ENCODE measurements at places on chromosomes 4 and X. TPM values are rescaled to one million over a fixed set of nuclear protein-coding genes. Genes with fewer than 3 reads are reported as not detected.

DNA sequence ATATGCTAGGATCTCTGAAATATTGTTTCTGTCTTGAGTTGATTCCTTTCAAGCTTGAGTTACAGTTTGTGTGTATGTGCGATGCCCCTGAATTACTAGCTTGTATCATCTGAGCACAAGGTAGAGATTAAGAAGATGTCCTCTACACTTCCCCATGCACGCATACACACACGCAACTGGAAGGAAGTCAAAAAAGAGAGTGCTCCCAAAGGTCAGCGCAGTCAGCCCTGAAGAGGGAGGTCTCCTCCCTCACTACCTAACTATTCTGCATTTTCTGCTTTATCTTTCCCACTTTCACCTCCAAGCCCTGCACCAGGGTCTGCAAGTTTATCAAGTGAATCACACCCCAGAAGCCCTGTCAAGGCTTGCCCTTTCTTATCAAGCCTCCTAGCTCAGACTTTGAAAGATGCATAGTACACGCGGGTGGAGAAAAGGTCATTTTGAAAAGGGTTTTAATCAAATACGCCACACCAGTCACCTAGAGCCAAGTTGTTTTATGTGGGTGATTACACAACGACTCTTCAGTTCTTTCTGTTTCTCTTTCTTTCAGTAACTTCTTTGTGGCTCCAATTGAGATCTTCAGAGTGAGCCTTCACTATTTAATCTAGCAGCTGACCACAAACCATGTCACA is 127.7 kb downstream of the ASB9 start:
- DNase-seq, result no peak

The VCX3B gene
- polyA plus RNA-seq, result 0.24 TPM

The ZFP42 gene
- polyA plus RNA-seq, result 1.5 TPM

DNA sequence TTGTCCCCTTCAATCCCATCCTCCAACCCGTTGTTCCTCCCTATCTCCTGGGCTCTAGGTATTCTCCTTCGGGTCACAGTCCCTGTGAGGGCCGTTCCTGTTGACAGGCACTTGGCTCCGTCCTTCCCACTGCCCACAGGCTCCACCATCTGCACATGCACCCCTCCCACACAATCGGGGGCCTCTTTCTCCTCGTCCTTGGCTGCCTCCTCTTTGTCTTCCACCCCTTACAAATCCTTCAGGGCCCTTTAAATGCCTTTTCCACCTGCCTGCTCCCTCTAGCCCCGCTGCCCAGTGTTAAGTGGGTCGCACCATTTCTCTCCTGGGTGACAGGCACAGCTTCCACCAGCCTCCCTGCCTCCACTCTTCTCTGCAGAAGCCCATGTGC is 2.7 kb upstream of the AVPR2 start:
- DNase-seq, result no peak

- DNase-seq, result no peak
Measured at GRCh38 chr4:81032771-81033684, 2.5 kb downstream of the BMP3 start.

DNA sequence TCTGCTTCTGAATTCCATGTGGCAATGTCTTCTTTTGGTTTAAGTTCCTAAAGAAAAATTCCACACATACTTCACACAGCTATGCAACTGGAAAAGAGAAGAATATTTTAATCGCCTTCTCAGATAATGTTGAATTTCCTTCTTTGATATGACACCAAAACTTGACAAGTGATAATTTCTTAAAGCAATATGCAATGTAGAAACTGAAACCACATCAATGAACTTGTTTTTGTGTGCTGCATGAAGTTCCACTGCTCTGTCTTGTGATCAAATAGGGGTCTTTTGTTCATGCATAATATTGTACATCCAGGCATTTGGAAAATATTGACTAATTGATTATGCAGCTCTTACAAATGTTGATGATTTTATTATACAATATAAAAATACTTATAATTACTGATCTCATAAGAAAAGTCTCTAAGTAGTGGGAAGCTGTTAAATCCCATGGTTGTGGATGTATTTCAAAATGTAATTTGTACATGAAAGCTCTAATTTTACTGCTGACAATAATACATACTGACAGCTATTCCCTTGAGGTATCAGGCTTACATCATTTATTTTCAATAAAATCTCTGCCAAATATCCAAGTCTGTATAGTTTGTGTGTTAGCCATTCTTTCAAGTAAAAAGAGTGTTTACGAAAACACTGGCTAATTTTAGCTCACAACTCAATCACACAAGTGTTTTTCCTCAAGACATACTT is 56.5 kb downstream of the AGA start:
- DNase-seq, result no peak

DNA sequence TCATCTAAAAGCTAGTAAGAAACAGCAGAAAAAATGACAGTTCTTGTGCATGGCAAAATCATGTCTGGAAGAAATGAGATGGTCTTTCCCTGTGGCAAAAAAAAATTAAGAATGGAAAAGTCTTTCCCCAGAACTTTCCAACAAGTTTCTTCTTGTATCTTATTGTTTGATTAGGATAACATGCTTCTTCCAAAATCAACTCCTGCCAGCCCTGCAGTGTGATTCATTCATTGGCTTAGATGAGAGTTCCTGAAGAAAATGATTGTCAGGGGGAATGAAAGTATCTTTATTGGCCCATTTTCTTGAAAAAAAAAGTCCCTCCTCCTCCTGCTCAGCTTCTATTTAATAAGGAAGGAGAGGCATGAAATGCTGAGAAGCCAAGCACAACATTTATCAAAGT is 407.7 kb downstream of the ARAP2 start:
- DNase-seq, result no peak

DNA sequence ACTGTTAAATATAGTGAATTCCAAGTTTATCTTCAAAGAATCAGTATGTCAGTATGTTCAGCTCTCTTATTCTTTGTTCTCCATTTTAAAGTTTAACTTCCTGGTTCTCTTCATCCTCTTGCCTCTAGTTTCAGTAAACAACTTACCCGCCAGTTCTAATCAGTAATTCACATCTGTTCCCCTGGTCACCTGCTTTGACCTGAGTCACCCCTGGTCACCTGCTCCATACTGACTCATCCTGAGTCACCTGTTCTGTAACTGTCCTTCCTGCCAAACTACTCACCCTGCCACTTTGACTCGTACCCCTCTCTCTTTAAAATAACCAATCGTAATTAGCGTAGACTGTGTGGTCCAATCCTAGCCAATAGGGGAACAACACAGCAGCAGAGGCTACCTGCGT is 992.7 kb upstream of the HS3ST1 start:
- DNase-seq, result no peak

The CXCL10 gene
- polyA plus RNA-seq, result 5.1 TPM

The TMSB15A gene
- 62.7 TPM for polyA plus RNA-seq

- no peak for DNase-seq
Measured at GRCh38 chr4:153408932-153409331, 57.2 kb upstream of the TMEM131L start.

DNA sequence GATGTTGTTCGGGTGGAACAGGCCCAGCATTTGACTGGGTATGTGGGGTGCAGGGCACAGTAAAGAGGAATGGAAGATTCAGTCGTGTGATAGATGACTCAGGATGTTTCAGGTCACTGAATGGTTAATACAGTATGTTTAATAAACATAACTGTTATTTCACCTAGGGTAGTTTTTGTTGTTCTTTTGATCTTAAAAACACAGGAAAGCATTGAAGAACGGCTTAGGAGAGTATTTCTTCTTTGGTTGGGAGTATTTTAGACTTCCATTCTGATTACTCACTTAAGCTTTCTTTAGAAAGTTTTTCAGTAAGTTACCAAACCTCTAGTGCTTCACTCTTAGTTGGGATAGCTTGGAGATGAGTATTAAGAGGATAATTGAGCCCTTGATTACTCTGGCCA is 62.3 kb downstream of the STAG2 start:
- no peak for DNase-seq

GRCh38 chr4:24521544-24521943 is 62.8 kb downstream of the DHX15 start:
- DNase-seq, result no peak

The AGTR2 gene
- 120 TPM for polyA plus RNA-seq

DNA sequence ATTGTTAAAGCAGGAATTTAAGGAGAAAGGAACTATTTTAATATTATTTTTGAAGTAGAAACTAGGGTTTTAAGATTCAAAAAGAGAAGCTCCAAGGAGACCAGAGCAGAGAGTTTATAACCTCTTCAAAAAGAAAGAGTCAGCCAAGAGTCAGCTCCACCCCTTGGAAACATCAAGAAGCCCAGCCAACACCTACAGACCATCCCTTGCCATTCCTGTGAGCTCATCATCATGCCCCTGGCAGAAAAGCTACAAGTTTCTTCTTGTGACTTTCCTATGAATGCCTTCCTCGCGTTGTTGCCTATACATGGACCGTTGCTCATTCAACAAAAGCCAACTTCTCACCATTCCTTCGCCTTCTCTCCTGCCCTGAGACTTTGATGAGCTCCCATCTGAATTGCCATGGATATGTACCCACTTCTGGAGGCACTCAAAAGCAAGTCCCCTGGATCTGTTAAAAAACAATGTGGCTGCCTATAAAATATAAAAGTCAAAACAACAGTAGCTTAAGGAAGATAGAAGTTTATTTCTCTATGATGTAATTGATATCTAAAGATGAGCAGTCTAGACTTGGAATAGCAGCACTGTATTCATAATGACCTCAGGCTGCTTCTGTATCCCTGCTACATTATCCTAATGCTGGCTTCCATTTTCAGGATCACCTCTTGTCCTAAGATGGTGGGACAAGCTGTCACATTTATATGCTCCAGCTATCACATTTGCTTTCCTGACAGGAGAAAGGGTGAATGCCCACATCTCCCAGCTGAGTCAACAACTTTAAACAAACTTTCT is 20.3 kb downstream of the PLRG1 start:
- no peak for DNase-seq

DNA sequence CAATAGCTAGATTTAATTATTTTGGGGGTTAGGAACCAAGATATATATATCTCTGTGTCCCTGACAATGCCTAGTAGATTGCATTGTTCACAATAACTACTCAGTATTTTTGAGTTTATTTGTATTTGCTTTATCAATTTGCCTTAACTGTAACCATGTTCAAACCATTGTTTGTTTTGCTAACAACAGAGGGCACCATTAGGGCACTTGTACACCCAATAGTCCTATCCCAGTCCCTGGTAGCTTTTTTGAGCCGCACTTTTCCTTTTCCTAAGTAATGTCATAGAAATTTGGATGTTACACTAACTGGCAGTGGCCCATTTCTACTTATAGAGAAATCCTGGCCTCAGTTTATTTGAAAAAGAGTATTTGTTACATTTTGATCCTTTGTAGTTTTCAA is 575 bp upstream of the KLHL5 start:
- no peak for DNase-seq

DNA sequence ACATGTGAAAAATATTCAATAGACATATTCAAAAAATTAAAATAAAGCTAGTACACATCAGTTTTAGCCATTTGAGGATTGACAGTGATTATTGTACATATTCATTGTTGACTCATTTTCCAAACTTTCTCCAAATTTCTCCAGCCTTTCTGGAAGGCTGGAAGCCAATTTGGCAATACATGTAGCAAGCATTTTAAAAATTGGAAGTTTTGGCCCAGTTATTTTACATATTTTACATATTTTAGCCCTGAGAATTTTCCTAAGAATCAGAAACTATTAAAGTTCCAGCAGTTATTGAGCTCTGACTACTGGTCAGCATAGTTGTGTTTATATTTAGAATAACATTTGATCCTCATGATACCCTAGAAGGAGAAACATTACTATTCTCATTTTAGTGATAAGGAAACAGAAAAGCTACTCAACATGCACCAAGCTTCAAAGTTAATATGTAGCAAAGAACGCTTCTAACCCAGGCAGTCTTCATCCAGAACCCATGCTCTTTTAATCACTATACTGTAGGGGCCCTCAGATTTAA is 3.2 kb downstream of the CABS1 start:
- DNase-seq, result no peak

DNA sequence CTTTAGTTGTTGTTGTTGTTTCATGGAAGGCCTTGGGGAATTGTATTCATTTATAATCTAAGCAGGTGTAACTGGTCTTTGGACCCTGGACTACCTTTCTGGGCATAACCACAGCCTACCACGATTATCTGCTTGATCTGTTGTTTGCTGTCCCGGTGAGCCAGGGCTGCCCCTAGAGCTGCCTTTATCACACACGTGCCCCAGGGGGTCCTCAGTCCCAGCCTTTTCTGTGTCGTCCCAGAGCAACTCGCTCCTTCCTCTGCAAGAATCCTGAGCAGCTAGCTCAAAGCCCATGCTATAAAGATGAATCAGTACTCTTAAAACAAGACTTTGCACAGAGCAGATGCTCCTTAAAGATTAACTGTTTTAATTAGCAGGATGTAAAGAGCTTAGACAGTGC is 273.2 kb downstream of the EVC2 start:
- DNase-seq, result no peak

DNA sequence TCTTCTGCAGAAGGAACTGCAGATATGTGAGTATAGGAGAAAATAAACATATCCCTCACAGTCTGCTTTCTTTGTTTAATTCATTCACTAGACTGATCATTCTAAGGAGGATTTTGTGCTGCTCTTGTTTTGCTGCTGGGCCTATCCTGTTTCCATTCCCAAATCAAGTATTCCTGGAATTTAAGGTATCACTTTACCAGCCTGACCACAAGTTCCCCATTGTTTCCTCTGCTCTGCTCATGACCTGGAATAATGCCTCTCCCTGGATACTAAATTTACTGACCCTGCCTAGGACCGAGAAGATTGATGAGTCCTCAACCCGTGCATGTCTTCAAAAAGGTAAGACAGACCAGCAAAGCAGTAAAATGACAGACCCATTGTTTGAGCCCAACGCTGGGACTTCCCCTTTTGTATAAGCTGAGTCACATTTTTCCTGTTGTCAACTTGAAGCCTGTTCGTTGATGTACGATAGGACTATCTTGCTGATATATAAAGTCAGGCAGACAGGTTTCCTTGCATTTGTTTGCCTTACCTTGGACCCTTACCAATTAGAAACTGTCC is 85.5 kb upstream of the TET2 start:
- DNase-seq, result no peak

The RPS3A gene
- 4,366 TPM for polyA plus RNA-seq

- no peak for DNase-seq
Measured at GRCh38 chr4:82450966-82451755, 20.8 kb downstream of the ENOPH1 start.

The PF4V1 gene
- polyA plus RNA-seq, result 1.1 TPM

The RTL3 gene
- not detected for polyA plus RNA-seq

DNA sequence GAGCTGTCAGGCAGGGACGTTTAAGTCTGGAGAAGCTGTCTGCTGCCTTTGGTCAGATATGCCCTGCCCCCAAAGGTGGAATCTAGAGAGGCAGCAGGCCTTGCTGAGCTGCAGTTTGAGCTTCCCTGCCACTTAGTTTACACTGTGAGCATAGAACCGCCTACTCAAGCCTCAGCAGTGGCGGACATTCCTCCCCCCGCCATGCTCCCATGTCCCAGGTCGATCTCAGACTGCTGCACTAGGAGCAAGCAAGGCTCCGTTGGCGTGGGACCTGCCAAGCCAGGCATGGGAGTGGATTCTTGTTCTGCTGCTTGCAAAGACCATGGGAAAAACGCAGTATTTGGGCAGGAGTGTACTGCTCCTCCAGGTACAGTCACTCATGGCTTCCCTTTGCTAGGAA is 24.3 kb downstream of the PLK4 start:
- no peak for DNase-seq

DNA sequence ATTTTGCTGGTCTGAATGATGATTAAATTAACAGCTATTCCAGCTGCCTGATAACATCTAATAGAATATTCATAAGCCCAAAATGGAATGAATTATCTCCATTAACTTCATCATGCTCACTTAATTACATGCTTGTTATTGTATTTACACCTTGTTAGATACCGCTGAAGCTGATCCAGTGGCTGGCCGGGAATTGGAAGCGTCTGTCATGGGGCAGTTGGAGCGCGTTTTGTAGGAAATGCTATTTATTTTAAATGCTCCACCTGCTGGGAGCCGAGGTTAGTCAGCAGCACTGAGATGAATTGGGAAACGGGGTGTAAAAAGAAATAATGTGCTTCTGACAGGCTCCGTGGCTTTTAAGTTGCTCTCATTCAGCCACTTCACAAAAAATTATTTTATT is 25.2 kb downstream of the ARX start:
- no peak for DNase-seq
